ENCODE measurements at places on chromosomes 2 and 18.
A peak's percentile ranks its signal among the peaks of the same experiment; 100 is the strongest.

DNA sequence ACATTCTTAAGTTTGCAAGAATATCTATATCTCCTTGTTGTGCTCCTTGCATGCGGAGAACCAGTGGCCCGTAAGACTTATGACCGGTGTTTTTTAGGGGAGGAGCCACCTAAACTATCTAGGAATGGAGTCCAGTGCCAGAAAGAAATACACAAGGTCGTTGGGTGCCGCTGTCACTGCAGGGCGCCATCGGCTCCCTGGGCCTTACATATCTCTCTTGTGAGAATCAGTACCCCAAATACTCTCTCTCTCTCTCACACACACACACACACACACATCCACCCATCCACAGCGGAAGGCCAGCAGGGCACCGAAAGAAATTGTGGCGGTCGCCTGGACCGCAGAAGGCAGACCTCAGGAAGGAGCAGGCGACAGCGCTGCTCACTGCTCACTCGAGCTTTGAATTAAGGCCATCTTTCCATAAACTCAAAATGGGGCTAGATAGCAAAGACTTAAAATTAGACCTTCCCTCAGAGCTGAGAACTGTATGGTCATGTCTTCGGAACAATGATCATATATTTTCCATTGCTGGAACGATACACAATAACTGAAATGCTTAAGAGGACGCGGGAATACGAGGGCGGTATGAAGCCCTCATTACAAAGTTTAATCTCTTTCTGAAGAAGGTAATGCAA, 10.4 kb downstream of the NR4A2 start:
- DNase-seq, result no peak

DNA sequence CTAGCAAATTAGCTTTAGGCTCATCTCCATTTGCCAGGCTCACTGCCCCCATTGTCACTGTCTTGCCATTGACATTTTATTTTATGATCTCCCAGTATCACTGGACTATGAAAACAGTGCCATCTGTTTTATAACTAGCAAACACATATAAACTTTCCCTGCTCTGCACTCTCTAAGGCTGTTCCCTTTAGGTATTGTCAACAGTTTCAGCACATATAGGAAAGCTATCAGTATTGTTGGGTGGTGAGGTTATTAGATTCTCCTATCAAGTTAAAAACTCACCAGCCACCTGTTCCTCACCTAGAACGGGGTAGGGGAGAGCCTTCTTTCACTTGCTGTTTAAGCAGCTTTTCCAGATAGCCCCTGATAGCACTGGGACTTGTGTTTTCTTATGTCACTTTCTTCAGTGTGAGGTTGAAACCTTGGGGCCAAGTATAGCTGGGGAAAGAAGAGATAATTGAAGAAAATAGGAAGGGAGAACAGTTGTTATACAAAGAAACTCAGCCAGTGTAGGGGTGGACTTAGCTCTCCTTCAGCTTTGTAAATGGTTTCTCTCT, 32.5 kb downstream of the CFLAR start:
- no peak for DNase-seq

GRCh38 chr2:212117926-212118325, 420.7 kb downstream of the ERBB4 start:
- DNase-seq, result no peak

- peak; percentile 94 for DNase-seq
Measured at GRCh38 chr18:47175898-47176575, at the start of gene IER3IP1. Gene IER3IP1 (minus strand): TSS chr18:47176364. CDS start chr18:47176277, 87 bp downstream.

- no peak for DNase-seq
Measured at GRCh38 chr2:101638181-101638711, 59.3 kb upstream of the MAP4K4 start.

DNA sequence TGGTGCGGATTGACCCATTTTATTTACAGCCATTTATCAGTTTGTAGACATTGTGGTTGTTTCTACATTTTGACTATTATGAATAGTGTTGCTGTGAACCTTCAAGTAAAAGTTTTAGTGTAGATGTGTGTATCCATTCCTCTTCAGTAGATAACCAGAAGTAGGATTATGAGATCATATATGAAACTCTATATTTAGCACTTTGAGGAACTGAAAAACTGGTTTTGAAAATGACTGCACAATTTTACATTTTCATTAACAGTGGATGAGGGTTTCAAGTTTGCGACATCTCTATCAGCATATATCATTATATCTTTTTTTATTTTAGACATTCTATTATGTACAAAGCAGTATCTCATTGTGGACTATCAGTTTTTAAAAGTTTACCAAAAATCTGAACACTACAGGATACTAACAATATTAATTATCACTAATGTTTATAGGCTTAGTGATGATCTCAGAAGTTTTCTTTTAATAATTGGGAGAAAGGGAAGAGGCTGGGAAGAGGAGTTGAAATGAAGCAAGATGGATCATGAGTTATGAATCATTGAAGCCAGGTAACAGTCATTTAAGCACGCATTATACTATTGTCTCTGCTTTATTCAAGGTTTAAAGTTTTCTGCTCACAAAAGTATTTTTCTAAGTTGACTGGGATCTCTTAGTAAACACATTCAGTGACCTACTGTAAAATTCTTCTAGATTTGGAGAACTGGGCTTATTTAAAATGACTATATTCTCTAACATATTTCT, 329.0 kb upstream of the LRATD1 start:
- DNase-seq, result no peak

DNA sequence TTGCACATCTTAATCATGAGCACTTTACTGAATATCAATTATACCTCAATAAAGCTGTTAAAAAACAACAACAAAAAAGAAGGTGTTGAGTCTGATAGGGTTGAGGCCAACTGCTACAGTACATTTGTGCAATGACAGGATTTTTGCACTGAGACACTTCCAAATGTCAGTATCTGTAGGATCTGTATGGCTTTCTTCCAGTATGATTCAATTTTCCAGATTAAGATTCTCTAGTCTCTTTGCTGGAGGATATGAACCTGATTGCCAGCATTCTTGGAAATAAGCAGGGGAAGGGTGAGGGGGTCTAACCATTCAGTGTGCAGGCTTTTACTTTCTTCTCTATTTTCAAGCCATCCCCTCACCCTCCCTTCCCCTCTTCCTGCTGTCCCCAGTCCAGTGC, 85.1 kb downstream of the SEMA4F start:
- DNase-seq, result no peak

DNA sequence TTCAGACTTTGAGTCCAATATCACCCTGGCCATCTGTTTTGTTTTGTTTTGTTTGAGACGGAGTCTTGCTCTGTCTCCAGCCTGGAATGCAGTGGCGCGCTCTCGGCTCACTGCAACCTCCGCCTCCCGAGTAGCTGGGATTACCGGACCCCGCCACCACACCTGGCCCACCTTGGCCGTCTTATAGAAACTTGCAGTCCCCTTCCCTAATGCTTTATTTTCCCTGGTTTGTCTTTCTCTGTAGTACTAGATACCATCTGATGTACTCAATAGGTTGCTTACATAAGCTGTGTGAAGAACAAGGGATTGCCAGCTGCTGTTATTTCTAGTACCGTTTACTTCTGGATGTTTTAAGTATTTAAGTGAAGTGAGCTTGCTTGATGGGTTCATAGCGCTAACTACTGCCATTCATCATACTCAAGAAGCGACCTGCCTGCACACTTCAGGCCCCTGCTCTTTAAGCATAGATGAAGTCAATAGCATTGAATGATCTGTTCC, 1.2 kb downstream of the RPL31 start:
- DNase-seq, result no peak

DNA sequence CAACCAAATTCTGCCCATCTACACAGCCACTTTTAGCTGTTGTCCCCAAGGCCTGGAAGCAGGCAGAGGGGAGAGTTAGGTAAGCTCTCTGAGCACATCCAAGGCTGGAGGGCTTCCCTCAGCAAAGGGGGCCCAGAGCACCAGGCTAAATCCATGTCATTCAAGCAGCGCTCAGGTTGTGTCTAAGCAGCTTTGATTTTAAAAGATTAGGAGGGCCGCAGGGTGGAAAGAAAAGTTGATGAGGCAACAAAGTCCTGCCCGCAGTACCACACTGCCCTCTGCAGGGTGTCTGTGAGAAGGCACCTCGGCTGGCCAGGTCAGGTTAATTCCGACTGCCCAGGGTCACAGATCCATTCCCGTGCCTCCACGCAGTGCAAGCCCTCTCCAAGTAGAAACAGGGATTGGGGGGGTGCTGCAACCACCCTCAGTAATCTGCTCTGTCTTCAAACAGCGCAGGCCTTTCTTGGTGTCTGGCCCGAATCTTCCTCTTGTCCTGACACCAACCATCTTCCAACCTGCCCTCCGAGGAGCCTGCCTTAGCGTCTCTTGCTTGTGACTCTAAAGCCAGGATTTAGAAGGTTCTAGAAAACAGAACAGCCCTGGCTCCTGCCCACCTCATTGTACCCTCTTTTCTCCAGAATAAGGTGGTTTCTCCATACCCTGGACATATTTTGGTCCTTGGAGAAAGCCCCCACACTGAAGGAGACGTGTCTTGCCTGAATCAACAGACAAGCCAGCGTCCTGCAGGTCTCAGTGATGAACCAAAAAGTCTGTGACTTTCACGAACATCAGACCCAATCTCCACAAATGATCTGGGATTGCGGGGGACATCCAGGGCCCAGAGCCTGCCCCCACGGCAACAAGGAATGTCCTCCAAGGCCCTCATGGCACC, 289.2 kb downstream of the TNS1 start:
- DNase-seq, result peak; percentile 77

DNA sequence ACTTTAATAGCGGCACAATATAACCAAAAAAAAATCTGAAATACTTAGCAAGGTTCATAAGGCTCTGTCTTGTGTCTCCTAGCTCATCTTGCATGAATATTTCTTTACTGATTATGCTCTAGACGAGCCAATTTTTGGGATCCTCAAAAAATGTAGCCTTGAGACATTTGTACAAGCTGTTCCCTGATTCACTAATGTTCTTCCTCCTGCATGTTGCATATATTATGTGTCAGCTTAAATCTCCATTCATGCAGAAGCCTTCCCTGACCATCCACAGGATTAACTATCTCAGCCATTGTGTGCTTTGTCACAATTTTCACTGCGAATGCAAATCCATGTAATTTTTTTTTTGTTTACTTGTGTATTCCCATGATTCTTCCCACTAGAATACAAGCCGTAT, 594.0 kb upstream of the VRK2 start:
- DNase-seq, result no peak

Data from putamen (tissue), 1 donor.